ENCODE measurements at places on chromosomes 11 and 22.

- no peak for DNase-seq
These were observed 40.8 kb upstream of the TLCD5 start for GRCh38 chr11:120284272-120284671.

DNA sequence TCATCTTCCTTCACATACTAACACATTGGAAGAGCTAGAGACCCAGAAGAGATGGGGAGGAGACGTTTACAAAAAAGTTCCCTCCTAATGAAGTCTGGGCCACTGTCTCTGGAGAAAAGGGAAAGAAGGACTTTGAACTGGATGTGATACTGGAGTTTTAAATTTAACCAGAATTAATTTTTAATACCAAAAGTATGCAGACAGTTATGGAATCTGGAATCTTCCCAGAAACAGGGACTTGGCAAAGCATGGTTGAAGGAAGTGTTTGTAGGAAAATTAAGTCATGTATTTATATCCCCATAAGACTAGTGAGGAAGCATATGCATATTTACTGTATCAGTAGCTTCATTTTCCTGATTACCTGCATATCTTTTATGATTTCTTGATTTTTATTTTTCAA, 215.5 kb downstream of the TTC28 start:
- DNase-seq, result no peak

- DNase-seq, result no peak
These were observed 68.3 kb upstream of the SLN start for GRCh38 chr11:107780136-107780535.

GRCh38 chr22:38612217-38613006, 42.4 kb upstream of the DMC1 start:
- no peak for DNase-seq

GRCh38 chr22:32446321-32446720, 17.9 kb downstream of the BPIFC start:
- no peak for DNase-seq

DNA sequence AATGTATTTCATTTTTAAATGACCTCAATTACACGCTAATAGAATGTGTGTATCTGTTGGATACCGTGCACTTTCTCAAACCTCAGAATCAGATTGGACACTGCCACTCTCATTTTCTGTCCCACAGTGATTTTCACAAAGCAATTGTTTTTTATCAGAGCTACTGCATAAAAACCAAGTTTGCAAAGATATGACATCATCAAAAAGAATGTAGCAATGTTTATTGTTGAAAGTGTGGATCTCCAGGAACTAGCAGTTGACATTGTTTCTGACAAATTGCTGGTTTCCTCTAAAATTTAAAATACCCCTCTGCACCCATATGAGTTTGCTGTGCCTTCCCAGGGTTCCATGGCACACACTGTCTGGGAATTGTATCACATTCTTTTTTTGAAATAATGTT, 362.7 kb upstream of the DDI1 start:
- no peak for DNase-seq

GRCh38 chr11:44403587-44404273, 93.8 kb upstream of the ALX4 start:
- DNase-seq, result no peak

DNA sequence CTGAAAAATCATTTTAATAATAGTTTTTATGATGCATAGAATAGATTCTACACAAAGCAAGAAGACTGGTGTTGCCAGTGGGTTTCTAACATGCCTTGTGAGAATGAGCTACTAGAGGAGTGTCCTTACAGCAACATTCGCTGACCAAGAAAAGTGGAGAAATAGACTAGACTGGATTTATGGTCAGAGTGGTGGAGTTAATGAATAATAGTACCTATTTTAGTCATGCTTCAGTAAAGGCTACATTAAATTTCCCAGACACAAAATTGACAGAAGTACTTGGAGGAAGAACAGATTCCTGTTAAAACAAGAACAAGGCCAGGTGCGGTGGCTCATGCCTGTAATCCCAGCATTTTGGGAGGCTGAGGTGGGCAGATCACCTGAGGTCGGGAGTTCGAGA, 539.2 kb downstream of the ETS1 start:
- no peak for DNase-seq

DNA sequence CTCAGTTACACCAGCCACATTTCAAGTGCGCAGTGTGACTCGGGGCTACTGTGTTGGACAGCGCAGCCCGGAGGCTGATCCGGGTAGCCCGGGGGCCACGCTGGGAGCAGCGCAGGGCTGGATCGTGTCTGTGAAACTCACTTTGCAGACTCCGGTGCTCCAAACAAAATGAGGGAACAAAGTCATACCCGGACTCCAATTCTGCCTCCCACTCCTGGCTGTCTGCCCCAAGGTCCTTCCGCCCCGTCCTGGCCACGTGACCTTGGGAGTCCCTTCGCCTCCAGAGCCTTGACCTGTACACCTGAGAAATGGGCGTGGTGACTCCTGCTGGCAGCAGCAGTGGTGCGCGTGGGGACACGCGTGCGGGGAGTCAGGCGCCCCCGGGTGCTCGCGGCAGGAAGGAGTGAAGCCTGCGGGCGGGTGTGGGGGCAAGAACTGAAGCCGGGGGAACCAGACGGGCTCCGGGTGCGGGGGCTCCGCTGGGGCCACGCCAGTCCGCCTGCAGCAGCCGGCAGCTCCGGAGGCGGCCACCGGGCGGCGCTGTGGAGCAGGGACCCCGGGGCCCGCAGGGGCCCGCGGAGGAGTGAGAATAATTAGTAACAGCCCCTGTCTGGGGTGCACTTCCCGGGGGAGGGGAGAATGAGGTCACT, 42.4 kb downstream of the KCNJ4 start:
- no peak for DNase-seq
